Hematopoietic multipotent progenitor cell (in vitro differentiated cells): ENCODE measurements at places on chromosomes 7 and 10. TPM values are rescaled to one million over a fixed set of nuclear protein-coding genes. Genes with fewer than 3 reads are reported as not detected.

Gene HMX2
- total RNA-seq, result not detected

Gene PRKAR2B
- total RNA-seq, result 13.5 TPM

Gene FGFR2
- total RNA-seq, result not detected

Gene CDHR3
- not detected for total RNA-seq

Gene HECW1
- not detected for total RNA-seq

Gene FKBP6
- not detected for total RNA-seq

Gene OR2F2
- not detected for total RNA-seq

Gene CCDC7
- 3.5 TPM for total RNA-seq

Gene TAS2R41
- 1.3 TPM for total RNA-seq

Gene FAM25A
- not detected for total RNA-seq

Gene GARIN1A
- 0.27 TPM for total RNA-seq

Gene NAPEPLD
- 5.1 TPM for total RNA-seq

Gene MSS51
- 1.3 TPM for total RNA-seq
